Sigmoid colon (tissue), 7 donors: ENCODE measurements at places on chromosomes 2 and 18. TPM values are rescaled to one million over a fixed set of nuclear protein-coding genes. Genes with fewer than 3 reads are reported as not detected.
A peak's percentile ranks its signal among the peaks of the same experiment; 100 is the strongest.

Gene FAM124B
- polyA plus RNA-seq = 0.60 TPM

Gene IL1RL2
- polyA plus RNA-seq = 0.60 TPM

Gene DAPL1
- 6.0 TPM for polyA plus RNA-seq

Gene CPO
- polyA plus RNA-seq = 0.12 TPM

Gene NOSTRIN
- polyA plus RNA-seq = 21.9 TPM

Gene IL37
- not detected for polyA plus RNA-seq

- H3K27me3 ChIP-seq = no peaks in the 10 kb centered on the region
- H3K36me3 ChIP-seq = no peaks in the 10 kb centered on the region
- H3K4me1 ChIP-seq = no peaks in the 10 kb centered on the region
- H3K4me3 ChIP-seq = no peak overlapping the region
- no peak for DNase-seq
- H3K27ac ChIP-seq = no peak overlapping the region
These were observed 79.2 kb upstream of the PID1 start for GRCh38 chr2:229350117-229350805.

DNA sequence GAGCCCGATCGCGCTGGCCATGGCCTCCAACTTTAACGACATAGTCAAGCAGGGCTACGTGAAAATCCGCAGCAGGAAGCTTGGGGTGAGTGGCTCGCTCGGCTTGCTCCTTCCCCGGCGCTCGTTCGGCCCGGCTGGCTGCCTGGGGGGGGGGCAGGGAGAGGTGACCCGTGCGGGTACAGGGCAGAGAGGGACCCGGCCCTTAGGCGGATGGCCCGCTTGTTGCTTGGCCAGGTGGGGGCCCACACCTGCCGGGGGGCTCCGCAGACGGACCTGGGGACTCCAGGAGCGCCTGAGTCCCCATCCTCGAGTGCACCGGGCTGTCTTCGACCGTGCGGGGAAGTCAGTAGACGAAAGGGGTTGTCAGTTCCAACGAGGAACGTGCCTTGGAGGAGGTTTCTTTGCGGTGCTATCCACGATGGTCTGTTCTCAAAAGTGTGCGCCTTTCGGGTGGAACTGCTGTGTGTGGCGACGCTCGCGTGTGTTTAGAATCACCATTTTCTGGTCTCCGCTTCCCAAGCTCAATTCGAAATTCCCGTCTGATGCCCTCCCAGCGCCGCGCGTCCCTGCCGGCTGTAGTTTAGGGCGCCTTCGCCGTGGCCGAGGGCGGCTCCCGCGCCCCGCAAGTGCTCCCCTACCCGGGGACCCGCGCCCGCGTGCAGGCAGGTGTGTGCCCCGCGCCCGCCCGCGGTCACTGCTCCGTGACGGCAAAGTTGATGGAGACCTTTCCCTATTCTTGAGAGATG, 711 bp downstream of the DOK6 start:
- peaks cover 15% of the 10 kb centered on the region for H3K4me1 ChIP-seq
- H3K4me3 ChIP-seq = peak overlapping the region; percentile 60
- DNase-seq = peak; percentile 56
- H3K27me3 ChIP-seq = no peaks in the 10 kb centered on the region
- H3K27ac ChIP-seq = peak overlapping the region; percentile 51
- H3K36me3 ChIP-seq = no peaks in the 10 kb centered on the region

- DNase-seq = no peak
- H3K4me3 ChIP-seq = no peak overlapping the region
- H3K27me3 ChIP-seq = no peaks in the 10 kb centered on the region
- H3K36me3 ChIP-seq = no peaks in the 10 kb centered on the region
These were observed 148.1 kb upstream of the HS6ST1 start for GRCh38 chr2:128466776-128467175.

DNA sequence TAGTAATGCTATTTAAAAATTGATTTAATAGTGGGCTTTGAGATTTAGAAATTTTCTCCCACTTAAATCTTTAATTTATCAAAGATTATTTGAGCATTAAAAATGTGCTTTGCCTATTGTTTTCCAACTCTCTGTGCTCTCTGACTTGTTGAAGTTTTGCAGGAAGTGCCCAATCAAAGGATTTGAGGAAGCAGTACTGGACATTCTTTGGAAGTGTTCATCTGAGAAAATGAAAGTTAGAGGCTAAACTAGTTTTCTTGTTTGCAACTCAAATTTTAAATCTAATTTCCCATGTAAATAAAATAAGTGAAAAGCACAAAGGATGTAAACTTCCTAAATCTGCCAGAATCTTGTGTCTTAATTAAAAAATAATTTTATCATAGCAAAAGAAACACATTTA, 89.1 kb downstream of the CAMKMT start:
- no peak for DNase-seq
- no peaks in the 10 kb centered on the region for H3K36me3 ChIP-seq
- no peak overlapping the region for H3K27ac ChIP-seq
- no peaks in the 10 kb centered on the region for H3K27me3 ChIP-seq
- no peak overlapping the region for H3K4me3 ChIP-seq

DNA sequence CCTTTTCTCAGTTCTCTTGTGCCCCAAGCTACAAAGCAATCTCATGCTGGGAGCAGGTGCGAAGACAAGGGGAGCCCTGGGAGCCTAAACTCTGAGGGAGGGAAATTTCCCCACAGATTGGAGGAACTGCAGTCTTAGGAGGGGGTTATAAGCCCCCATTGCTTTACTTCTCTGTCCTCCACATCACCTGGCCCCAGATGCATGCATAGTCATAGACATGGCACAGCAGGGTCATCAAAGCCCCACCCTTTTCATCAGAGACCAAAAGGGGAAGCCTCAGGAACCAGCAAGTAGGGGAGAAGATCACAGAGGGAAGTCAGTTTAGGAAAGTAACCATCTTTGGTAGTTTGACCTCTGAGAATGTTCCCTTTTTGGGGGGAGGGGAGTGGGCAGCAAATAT, 33.7 kb downstream of the LANCL1 start:
- no peaks in the 10 kb centered on the region for H3K27me3 ChIP-seq
- H3K4me3 ChIP-seq = no peak overlapping the region
- no peak overlapping the region for H3K27ac ChIP-seq
- no peak for DNase-seq

- H3K4me1 ChIP-seq = no peaks in the 10 kb centered on the region
- no peak overlapping the region for H3K4me3 ChIP-seq
- no peaks in the 10 kb centered on the region for H3K27me3 ChIP-seq
These were observed 39.5 kb downstream of the TGOLN2 start for GRCh38 chr2:85288244-85288725.

- H3K27me3 ChIP-seq = no peaks in the 10 kb centered on the region
- no peak for DNase-seq
- H3K4me1 ChIP-seq = peaks cover 15% of the 10 kb centered on the region
- H3K4me3 ChIP-seq = no peak overlapping the region
- H3K27ac ChIP-seq = no peak overlapping the region
These were observed 24.3 kb downstream of the CERS6 start for GRCh38 chr2:168480356-168480755.

- no peak overlapping the region for H3K27ac ChIP-seq
- peaks cover 10% of the 10 kb centered on the region for H3K4me1 ChIP-seq
- no peaks in the 10 kb centered on the region for H3K36me3 ChIP-seq
- no peaks in the 10 kb centered on the region for H3K27me3 ChIP-seq
- DNase-seq = no peak
- no peak overlapping the region for H3K4me3 ChIP-seq
These were observed 3.3 kb upstream of the ACTR3 start for GRCh38 chr2:113886479-113887008.

GRCh38 chr18:48765053-48765452, 185.7 kb downstream of the SMAD7 start:
- H3K4me1 ChIP-seq = peaks cover 69% of the 10 kb centered on the region
- no peak for DNase-seq
- H3K36me3 ChIP-seq = no peaks in the 10 kb centered on the region
- H3K4me3 ChIP-seq = no peak overlapping the region
- no peak overlapping the region for H3K27ac ChIP-seq

GRCh38 chr2:227942965-227943364, 71.5 kb downstream of the DAW1 start:
- no peak overlapping the region for H3K27ac ChIP-seq
- no peaks in the 10 kb centered on the region for H3K4me1 ChIP-seq
- no peaks in the 10 kb centered on the region for H3K27me3 ChIP-seq
